ENCODE measurements at places on chromosomes 1 and 21.

DNA sequence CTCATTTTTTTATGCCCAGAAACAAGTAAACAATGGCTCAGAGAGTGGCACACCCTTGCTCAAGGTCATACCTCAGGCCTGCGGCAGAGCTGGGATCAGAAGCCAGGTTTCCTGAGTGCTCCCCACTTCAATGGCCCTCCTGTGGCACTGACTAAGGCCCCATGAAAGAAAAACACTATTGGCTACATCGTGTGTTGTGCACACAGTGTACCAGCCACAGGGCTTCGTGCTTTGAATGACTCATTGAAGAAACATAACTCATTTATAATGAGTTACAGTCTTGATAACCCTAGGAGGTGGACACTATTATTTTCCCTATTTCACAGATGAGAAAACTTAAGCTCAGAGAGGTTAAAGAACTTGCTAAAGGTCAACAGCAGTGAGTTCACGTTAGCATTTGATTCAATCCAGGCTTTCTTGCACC is 91.2 kb downstream of the TRABD2B start:
- DNase-seq, result no peak

DNA sequence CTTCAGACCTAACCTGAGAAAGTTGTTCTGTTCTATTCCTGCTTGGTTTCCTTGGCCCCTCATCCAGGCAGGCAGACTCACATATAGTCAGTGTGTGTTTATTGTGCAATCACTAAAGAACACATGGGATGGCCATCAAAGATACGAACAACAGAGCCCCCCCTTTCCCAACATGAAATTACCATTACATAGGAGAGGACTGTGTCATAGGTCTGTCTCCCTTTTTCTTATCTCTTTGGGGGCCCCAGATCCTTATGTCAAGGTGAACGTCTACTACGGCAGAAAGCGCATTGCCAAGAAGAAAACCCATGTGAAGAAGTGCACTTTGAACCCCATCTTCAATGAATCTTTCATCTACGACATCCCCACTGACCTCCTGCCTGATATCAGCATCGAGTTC is 21.6 kb downstream of the SYT11 start:
- DNase-seq, result no peak

DNA sequence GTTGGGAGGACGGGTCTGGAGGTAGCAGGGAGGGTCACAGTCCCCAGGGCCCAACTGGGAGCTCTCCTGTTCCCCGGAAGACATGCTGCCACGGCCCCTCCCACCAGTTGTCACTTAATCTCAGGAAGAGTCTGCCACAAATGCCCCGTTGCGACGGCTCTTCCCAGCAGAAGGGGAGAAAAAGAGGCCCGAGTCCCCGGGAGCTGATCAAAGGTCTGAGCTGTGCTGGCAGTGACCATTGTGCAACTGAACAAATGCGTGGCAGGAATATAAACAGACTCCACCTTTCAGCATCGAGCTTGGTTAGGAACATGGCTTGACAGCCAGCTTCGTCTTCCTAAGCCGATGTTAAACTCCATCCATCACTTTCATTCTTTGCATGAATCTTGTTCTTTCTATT is 27.8 kb upstream of the ZBTB21 start:
- DNase-seq, result no peak

DNA sequence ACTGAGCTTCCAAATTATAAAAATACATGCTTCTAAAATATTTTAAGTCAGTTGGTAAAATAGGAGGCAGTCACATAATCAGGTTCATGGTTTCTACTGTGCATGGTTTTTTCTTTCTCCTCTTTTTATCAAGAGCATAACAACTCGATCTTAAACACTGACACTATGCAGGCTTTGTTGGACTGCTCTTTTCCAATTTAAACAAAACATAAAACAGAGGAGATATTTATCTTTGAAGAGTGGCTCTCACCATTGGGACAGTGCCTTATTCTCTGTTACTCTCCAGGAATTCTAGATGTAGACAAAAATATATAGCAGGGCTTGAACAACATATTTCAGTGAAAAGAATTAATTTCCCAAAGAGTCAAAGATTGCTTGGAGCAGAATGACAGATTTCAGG is 883.5 kb upstream of the ADGRL2 start:
- DNase-seq, result no peak

DNA sequence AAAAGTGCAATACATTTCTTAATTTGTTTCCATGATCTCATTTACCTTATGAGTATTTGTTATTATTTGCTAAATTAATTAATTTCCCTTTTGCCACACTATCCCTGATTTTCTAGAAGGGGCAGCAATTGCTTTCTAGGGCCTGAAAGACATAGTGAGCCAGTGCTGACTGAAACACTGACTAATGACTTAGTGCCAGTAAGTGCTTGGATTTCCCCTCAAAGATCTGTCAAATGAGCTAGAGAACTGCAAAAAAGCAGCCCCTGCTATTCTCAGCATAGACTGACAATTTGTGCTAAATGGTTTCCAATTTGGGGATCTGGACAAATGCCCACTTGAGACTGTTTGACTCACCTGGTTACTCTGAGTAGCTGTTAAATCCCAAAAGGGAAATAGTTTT is 35.6 kb upstream of the USH2A start:
- DNase-seq, result no peak

DNA sequence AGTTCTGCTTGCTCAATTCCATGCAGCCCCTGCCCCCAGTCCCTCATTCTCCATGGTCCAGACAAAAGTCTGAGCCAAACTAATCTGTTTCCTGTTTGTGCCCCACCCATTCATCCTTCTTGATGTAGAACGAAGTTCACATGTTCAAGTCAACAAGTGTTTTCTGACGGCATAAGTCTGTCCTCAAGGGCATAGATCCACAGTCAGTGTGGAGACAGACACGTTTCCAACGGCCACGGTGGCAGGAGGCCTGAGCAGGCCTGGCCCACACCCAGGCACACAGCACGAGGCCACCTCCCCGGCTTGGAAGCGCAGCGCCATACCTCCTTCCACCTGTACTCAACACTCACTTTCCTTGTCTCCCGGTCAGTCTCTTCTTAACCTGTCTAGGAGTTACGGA is 16.1 kb downstream of the ADORA1 start:
- DNase-seq, result no peak

GRCh38 chr1:29878501-29878900 is 642.2 kb downstream of the PTPRU start:
- DNase-seq, result no peak

GRCh38 chr1:234559902-234560676 is 49.9 kb downstream of the IRF2BP2 start:
- no peak for DNase-seq

DNA sequence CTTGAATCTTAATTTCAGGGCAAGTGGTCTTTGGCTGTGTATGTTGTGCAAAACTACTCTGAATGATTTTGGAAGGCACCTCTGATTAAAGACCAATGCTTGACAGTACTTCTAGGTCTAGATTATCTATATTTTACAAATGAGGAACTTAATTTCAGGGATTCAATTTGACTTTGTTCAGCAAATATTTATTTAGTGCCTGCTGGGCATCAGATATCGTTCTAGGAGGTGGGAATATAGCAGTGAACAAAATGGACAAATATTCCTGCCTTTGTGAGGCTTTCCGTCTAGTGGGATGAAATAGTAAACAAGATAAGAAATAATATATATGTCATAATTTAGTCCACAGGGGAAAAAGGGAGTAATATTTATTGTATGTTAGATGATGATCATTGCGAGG is 4.7 kb downstream of the ZNF326 start:
- no peak for DNase-seq

- DNase-seq, result no peak
Observed at GRCh38 chr1:164562061-164562460, 3.1 kb downstream of the PBX1 start.

DNA sequence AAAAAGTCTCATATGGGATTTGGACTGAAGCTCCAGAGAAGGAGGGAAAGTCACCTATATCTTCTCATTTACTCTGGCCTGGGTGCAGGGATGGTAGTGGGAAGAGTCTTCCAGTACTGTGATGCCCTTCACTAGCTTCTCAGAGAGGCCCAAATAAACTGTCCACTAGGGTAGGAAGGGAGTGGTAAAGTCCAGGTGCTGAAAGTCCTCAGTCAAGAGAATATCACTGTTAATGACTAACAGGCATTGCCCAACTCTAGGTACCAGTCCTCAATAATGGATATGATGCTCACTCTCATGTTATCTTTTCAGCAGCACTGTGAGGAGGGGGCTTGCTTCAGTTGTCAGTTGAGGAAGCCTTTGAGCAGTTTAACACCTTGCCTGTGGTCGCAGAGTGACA is 64.0 kb downstream of the LHX8 start:
- DNase-seq, result no peak

DNA sequence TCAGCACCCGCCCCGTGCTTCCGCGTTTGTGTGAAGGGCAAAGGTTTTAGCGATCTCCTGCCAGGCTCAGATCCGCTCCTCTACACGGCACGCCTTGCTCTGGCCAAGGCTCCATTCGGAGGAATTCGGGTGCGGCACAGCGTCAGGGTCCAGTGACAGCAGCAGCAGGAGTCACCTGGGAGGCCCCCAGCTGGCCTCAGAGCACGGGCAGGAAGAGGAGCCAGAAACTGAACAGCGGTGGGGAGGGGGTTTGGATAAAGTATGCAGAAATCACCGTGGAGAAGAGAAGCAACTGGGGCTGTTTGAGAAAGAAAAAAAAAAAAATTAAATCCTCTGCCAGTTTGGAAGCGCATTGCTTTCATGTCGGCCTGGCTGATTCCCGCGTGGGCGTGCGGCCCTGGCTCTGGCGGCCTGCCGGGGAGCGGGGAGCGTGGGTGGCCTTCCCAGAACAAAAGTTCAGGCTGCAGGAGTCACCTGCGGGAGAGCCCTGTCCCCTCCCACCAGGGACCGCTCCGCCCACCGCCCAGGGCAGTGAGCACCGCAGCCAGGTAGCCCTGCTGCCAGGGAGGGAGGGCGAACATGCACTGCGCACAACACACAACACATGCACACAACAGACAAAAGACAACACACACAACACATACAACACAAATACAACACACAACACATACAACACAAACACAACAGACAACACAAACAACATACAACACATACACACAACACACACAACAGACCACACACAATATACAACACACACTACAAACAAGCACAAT is 107.6 kb downstream of the ETS2 start:
- no peak for DNase-seq

- no peak for DNase-seq
Observed at GRCh38 chr1:237702161-237702560, 188.6 kb downstream of the ZP4 start.

- no peak for DNase-seq
Observed at GRCh38 chr1:43510621-43511020, 20.1 kb upstream of the PTPRF start.

DNA sequence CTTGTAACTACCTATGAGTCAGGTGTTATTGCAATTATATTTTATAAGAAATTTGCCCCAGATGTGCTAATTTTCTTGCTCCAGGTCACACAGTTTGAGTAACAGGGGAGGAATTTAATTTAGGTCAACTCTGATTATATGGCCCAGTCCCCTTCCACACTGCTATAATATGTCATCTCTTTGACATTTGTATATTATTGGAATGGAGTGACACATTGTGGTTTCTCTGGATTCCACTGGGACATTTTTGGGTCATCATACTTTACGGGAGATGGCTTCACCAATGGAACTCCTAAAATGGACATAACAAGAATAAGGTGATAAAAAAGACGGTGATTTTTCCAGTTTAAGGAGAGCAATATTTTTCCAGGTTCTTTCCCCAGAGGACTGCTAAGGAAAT is 191.2 kb downstream of the DISC1 start:
- DNase-seq, result no peak

DNA sequence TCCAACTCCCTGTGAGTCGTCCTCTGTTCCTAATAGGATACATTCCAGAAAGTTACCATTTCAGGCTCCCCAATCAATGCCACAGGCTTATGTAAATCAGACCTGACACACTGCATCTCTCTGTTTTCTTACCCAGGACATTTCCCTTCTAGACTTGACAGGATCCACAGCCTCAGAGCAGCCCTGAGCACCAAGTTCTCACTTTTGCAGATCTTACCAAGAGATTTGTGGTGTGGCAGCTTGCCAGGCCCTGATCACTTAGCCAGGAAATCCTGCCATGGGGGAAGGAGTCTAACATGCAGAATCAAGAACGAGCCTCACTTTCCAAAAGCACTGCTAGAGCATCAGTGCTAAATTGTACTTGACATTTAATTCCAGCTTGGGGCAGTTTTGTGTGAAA is 202.9 kb downstream of the TBX15 start:
- DNase-seq, result no peak

- DNase-seq, result no peak
Observed at GRCh38 chr1:109658533-109659042, 2.7 kb downstream of the GSTM4 start.

DNA sequence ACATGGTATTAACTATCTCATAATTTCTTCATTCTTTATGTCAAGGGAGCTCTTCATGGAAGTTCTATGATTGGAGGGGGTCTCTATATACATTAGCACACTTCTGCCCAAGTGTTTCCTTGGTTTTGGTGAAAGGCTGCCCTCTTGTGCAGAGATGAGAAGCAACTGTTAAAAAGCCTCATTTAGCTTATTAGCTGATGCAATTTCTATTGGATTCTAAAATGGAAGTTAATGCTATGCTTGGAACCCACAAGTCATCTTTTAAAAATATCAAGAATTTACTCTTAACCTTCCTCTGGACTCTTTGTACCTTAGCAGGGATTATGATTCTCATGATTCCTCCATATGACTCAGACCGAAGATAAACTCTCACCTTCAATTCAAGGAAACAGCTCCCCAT is 328.9 kb downstream of the PTBP2 start:
- DNase-seq, result no peak

- DNase-seq, result no peak
Observed at GRCh38 chr1:3625151-3625907, 514 bp downstream of the TPRG1L start.

- DNase-seq, result no peak
Observed at GRCh38 chr1:182765391-182765790, 24.2 kb upstream of the NPL start.

GRCh38 chr1:226470921-226471866 is 63.3 kb upstream of the PARP1 start:
- DNase-seq, result no peak

GRCh38 chr1:2330519-2331199 is 60.7 kb downstream of the MORN1 start:
- DNase-seq, result no peak

- no peak for DNase-seq
Observed at GRCh38 chr1:25039229-25039628, 109.2 kb upstream of the RUNX3 start.

- no peak for DNase-seq
Observed at GRCh38 chr21:45877821-45878469, 103.6 kb upstream of the COL6A1 start.

DNA sequence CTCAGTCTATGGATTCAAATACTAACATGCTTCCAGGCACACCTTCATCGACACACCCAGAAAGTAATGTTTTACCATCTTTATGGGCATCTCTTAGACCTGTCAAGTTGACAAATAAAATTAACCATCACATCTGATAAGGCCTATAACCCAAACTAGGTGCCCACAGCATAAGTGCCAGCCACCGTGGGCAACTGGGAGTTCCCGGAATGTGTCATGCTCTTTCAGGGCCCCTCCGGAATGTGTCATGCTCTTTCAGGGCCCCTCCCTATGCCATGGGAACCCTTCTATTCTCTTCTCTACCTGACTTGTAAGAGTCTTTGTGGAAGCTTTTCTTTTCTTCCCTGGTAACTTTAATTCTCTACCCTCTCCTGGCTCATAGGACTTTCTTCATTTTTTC is 26.6 kb downstream of the KRTAP24-1 start:
- no peak for DNase-seq

Data from stimulated activated CD4-positive, alpha-beta T cell treated with anti-CD3 and anti-CD28 coated beads, Interleukin-1b, Interleukin-23, amount 100 ng/mL, for 4 hours (primary cell).